ENCODE measurements at places on chromosomes 2 and 18. TPM values are rescaled to one million over a fixed set of nuclear protein-coding genes. Genes with fewer than 3 reads are reported as not detected.

DNA sequence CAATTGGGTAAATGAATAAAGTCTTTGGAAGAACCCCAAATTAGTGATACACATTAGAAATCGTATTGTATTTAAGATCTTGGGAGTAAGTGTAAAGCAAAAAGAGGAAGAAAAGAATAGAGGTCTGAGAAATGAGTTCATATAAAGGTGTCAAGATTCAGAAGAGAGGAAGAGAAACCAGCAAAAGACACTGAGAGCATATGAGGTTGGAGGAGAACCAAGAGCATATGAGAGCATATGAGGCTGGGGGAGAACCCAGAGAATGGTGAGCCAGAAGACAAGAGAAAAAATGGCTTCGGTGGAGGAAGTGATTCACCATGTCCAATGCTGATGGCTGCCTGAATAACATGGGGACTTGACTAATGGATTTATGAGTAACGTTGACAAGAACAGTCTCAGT lies 620.1 kb upstream of the GCFC2 start:
- no peaks in the 10 kb centered on the region for H3K27me3 ChIP-seq
- H3K4me1 ChIP-seq: no peaks in the 10 kb centered on the region
- no peak overlapping the region for H3K27ac ChIP-seq

- no peaks in the 10 kb centered on the region for H3K27me3 ChIP-seq
- H3K27ac ChIP-seq: no peak overlapping the region
- DNase-seq: no peak
- H3K4me1 ChIP-seq: no peaks in the 10 kb centered on the region
Measured at GRCh38 chr2:136297994-136298393, 180.0 kb upstream of the CXCR4 start.

The RUFY4 gene
- not detected for total RNA-seq

The TMEM163 gene
- total RNA-seq: not detected

The CD8B2 gene
- not detected for total RNA-seq

The CCDC141 gene
- total RNA-seq: 2.0 TPM

All from ascending aorta (tissue), 2 donors.